Fibroblast of lung (primary cell): ENCODE measurements at places on chromosomes 5 and 9. TPM values are rescaled to one million over a fixed set of nuclear protein-coding genes. Genes with fewer than 3 reads are reported as not detected.

The PCDHB5 gene
- polyA plus RNA-seq = 0.60 and 1.1 TPM in 2 replicates

The IRX2 gene
- polyA plus RNA-seq = 0.40 and 0.88 TPM in 2 replicates

The OBP2A gene
- not detected in 2 replicates for polyA plus RNA-seq

The PCDHGC5 gene
- 0.97 and 1.1 TPM in 2 replicates for polyA plus RNA-seq

The CCDC192 gene
- not detected in 2 replicates for polyA plus RNA-seq

The ANP32B gene
- polyA plus RNA-seq = 62.0 and 73.7 TPM in 2 replicates

GRCh38 chr9:111966124-111966723 lies 69.6 kb downstream of the UGCG start:
- no peaks in the 10 kb centered on the region for H3K36me3 ChIP-seq
- H3K4me1 ChIP-seq = peaks cover 6% of the 10 kb centered on the region
- peak overlapping the region; percentile 67 for H3K27ac ChIP-seq
- no peak for DNase-seq
- H3K27me3 ChIP-seq = no peaks in the 10 kb centered on the region

DNA sequence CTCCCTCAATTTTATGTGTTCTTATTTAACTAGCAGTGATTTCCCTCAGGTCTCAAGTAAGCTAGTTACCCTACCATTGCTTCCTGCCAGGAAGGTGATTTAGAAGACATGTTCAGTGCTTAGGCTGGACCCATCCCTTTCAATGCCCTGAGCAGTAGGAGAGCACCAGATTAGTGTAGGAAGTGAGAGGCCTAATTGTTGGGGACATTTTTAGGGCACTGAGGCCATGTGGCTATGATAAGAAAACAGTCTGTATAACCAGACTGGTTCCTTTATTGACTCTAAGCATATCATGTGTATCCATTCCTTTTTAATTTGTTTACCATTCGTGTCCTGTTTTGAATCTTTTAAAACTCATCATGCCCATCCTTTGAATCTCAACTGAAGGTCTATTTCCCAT lies 312.3 kb upstream of the PRR16 start:
- no peaks in the 10 kb centered on the region for H3K27me3 ChIP-seq
- DNase-seq = no peak
- no peaks in the 10 kb centered on the region for H3K4me1 ChIP-seq
- peak overlapping the region; percentile 46 for H3K27ac ChIP-seq

- H3K27ac ChIP-seq = no peak overlapping the region
- H3K27me3 ChIP-seq = no peaks in the 10 kb centered on the region
- H3K4me1 ChIP-seq = peaks cover 4% of the 10 kb centered on the region
These were observed 26.3 kb downstream of the OR2V2 start for GRCh38 chr5:181173420-181174342.

GRCh38 chr5:142012186-142012785 lies 541 bp downstream of the GNPDA1 start:
- peak overlapping the region; percentile 93 for H3K4me3 ChIP-seq
- H3K27me3 ChIP-seq = peaks cover 2% of the 10 kb centered on the region
- H3K27ac ChIP-seq = peak overlapping the region; percentile 85
- no peak for DNase-seq
- peaks cover 10% of the 10 kb centered on the region for H3K4me1 ChIP-seq

DNA sequence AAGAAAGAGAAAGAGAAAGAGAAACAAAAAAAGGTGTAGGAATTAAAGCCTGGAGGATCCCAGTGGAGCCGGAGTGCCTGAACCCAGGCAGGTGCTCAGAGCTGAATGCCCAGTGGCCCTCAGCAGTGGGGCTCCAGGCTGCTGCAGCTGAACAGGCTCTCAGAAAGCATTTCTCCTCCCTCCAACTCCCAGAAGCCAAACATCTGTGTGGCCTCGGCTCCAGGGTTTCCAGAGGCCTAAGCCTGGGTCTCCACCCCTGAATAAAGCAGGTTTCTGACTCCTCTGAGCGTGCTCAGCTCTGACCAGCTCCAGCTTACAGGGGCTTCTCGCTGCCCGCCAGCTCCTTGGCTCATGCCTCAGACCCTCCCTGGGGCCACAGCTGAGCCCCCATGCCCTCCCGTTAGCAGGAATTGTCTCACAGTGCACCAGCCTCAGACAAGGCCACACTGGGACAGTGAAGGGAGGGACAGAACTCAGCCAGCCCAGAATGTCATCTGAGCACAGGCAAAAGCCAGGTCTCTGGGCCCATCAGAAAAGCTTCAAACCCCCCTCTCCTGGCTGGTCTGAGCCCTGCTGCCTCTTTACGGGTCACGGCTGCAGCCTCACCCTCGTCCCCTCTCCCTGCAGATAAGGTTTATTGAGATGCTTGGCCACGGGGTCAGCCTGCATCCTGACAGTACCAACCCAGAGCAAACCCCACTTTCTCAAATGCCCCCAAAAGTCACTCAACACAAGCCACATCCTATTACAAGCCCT lies 114.4 kb upstream of the PPP1R26 start:
- H3K36me3 ChIP-seq = no peaks in the 10 kb centered on the region
- H3K4me1 ChIP-seq = no peaks in the 10 kb centered on the region
- no peaks in the 10 kb centered on the region for H3K27me3 ChIP-seq

DNA sequence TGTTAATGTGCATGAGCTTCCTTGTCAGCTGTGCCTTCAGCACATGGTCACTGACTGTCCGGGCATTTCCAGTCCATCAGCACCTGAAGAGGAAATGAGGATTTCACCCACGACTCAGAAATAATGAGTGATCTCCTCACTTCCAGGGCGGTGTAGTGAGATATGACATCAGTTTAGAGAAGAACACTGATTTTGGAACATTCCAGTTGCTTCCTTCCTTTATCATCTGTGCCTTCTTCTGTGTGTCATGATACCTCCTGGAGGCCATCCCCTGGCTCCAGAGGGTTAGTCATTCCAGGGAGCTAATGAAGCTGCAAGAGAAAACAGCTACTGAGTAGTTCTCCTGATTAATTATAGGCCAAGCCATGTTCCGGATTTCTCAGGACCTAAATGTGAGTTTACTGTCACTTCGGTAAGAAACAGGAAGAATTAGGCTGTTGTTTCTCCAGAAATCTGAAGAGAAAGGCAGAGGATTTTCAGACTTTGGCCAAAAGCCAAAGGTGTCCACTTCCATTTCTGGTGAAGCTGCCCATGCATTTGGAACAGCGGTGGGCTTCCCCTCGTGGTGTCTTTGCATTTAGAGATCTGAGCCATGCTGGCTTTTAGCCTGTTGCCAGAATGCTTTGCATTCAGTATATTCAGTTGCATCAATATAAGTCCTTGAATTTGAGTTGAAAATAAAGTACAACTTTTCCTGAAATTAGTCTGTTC lies 161.3 kb upstream of the OTULINL start:
- H3K4me1 ChIP-seq = peaks cover 25% of the 10 kb centered on the region
- DNase-seq = no peak
- no peak overlapping the region for H3K4me3 ChIP-seq
- no peak overlapping the region for H3K27ac ChIP-seq

- H3K4me3 ChIP-seq = no peak overlapping the region
- H3K27ac ChIP-seq = no peak overlapping the region
- H3K27me3 ChIP-seq = no peaks in the 10 kb centered on the region
- no peaks in the 10 kb centered on the region for H3K36me3 ChIP-seq
- no peaks in the 10 kb centered on the region for H3K4me1 ChIP-seq
These were observed 485.7 kb downstream of the CSNK1G3 start for GRCh38 chr5:123997462-123998215.

- H3K4me1 ChIP-seq = no peaks in the 10 kb centered on the region
- H3K27me3 ChIP-seq = no peaks in the 10 kb centered on the region
- DNase-seq = no peak
- no peak overlapping the region for H3K4me3 ChIP-seq
- no peak overlapping the region for H3K27ac ChIP-seq
- no peaks in the 10 kb centered on the region for H3K36me3 ChIP-seq
These were observed 163.1 kb downstream of the CHSY3 start for GRCh38 chr5:130067364-130067763.

GRCh38 chr9:122297512-122297911 lies 32.8 kb downstream of the MRRF start:
- H3K27me3 ChIP-seq = no peaks in the 10 kb centered on the region
- H3K4me1 ChIP-seq = no peaks in the 10 kb centered on the region
- peaks cover 3% of the 10 kb centered on the region for H3K36me3 ChIP-seq
- DNase-seq = no peak

- DNase-seq = no peak
- H3K4me1 ChIP-seq = no peaks in the 10 kb centered on the region
- H3K27ac ChIP-seq = no peak overlapping the region
These were observed 70.2 kb upstream of the LPCAT1 start for GRCh38 chr5:1593903-1594356.
